ENCODE measurements at places on chromosomes 1 and 21.

- DNase-seq, result no peak
These were observed 15.9 kb upstream of the SRSF4 start for GRCh38 chr1:29197590-29197924.

- DNase-seq, result no peak
These were observed 679 bp downstream of the ABL2 start for GRCh38 chr1:179228783-179229213.

DNA sequence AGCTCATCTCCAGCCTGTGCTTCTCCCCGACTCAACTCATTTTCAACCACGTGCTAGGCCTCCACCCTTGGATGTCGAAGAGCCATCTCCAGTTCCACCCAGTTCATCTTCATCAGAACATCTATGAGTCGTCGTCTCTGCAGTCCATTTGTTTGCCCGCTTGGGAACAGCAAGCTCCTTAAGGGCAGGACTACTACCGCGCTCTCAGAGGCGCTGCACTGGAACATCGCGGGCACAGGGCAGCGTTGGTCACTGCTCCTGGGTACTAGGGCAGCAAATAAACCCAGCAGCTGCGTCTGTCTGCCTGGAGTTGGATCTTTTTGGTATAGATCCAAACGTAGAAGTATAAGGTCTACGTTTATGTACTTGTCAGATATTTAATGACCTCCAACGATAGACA is 478 bp upstream of the PRDM2 start:
- no peak for DNase-seq

DNA sequence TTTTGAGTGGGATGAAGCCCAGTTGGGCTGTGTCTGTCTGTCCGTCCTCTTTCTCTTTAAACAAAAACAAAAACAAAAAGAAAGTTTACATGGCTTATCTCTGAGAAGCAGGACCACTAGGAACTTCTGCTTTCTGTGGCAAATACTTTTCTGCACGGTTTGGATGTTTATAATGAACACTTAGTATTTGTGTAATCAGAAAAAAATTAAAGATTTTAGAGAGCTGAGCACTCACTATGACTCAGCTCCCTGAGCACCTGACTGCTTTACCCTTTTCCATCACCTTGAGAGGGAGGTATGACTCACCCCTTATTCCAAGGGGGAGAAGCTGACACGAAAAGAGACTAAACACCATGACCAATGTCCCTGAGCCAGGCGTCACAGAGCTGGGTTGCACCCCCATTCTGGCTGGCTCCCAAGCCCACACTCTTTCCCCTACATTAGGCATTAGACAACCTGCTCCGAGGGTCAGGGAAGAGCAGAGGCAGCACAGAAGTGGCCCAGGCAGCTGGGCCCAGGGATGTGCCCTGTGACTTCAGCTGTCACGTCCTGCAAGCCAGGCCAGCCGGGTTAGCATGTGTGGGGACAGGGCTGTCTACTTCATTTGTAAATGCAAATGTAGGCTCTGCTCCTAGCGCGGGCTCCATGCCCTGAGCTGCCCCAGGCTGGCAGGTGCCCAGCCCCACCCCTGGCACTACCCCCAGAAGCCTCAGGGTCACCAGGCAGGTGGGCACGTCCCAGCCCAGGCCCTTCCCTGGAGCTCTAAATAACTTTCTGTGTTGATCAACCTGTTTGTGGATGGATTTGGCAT is 30.4 kb downstream of the RAP1GAP start:
- DNase-seq, result no peak

GRCh38 chr1:153929426-153929825 is 6.7 kb upstream of the GATAD2B start:
- no peak for DNase-seq

- no peak for DNase-seq
These were observed 44.0 kb downstream of the FAM163A start for GRCh38 chr1:179786815-179787685.

DNA sequence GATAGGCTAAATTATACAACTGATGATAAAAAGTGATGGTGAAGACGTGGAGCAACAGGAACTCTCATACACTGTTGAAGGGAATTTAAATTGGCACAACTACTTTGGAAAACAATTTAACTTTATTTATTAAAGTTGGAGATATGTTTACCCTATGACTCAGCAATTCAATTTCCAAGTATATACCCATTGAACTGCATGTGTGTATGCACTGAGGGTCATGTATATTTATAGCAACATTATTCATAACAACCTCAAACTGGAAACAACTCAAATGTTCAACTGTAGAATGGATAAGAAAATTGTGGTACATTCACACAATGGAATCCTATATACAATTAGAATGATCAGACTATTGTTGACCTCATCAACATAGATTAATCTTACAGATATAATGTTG is 16.5 kb upstream of the BCAS2 start:
- DNase-seq, result no peak

- no peak for DNase-seq
These were observed 191.6 kb upstream of the ZC3H12A start for GRCh38 chr1:37282764-37283163.

- no peak for DNase-seq
These were observed 84.6 kb upstream of the BMP8A start for GRCh38 chr1:39406533-39407450.

- no peak for DNase-seq
These were observed 12.4 kb upstream of the TBX15 start for GRCh38 chr1:119000371-119001180.

DNA sequence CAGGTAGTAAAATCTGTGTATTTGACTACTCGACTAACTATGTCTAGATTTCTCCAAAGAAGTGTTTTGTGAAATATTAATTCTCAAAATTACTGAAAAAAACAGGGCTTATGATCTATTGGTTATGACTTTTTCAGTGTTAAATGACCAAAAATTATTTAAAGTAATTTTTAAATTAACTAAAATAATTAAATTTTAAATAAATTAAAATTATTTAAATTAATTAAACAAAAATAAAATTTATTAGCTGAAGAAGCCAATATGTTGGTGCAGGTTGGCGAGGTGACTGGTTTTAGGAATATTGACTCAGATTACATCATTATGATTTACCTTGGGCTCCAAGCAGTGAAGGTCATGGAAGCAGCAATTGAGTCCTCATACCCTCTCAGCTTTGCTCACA is 483.2 kb downstream of the PTPRC start:
- no peak for DNase-seq

Data from activated CD4-positive, CD25-positive, alpha-beta regulatory T cell treated with anti-CD3 and anti-CD28 coated beads, Interleukin-2, amount 50 U/mL, for 16 hours (primary cell).